ENCODE measurements at places on chromosomes 16 and 17.

GRCh38 chr17:36858119-36859002, 78.9 kb upstream of the LHX1 start:
- DNase-seq: no peak

DNA sequence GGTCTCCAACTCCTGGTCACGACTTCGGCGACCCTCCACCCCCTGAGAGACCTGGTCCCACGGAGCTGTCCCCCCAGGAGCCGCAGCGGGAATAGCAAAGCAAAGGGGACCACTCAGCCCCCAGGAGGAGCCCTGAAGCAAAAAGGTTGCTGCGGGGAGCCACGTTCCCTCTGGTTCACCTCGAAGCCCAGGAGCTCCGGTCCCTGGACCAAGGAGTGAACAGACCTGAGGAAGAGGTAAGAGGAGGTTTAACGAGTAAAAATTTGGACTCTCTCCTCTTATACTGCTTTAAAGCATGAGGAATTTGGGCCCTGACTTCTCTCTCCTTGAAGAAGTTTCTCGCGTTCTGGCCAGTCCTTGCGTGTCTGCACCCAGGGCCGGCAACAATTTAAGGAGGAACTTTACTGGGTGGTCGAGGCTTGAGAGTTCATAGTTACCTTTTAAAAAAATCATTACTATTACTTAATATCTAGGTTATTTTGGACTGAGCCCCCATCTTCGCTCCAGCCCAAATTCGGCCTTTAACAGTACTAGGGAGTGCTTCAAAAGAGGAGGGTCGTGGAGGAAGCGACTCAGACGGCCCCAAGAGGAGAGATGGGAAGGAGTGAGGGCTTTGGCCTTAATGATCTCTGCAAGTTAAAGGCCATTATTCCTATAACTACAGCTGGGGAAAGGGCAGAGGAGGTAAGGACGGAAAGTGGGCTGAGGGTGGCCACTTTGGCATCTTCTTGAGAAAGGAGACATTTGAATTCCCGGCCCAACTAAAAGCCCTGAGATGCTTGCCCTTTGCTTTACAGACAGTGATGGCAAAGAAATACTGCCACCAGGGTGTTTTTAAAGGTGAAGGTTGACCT, 16.9 kb upstream of the HOXB9 start:
- DNase-seq: no peak

DNA sequence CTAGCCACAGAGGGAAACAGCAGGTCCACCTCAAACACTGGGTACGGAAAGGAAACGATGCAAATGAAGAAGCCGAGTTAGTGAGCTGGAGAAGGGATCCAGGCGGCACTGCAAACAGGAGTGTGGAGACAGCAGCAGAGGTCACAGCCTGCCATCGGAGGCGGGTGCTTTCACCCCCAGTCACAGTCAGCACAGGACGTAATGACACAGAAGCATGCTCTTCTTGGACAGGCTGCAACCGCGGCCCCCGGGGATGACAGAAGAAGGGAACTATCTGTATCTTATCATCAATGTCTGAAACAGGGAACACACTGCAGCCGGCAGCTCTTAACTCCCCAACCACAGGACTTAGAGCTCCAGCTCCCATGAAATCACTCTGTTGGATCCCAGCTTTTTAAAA, 16.1 kb upstream of the SLC38A8 start:
- DNase-seq: no peak

DNA sequence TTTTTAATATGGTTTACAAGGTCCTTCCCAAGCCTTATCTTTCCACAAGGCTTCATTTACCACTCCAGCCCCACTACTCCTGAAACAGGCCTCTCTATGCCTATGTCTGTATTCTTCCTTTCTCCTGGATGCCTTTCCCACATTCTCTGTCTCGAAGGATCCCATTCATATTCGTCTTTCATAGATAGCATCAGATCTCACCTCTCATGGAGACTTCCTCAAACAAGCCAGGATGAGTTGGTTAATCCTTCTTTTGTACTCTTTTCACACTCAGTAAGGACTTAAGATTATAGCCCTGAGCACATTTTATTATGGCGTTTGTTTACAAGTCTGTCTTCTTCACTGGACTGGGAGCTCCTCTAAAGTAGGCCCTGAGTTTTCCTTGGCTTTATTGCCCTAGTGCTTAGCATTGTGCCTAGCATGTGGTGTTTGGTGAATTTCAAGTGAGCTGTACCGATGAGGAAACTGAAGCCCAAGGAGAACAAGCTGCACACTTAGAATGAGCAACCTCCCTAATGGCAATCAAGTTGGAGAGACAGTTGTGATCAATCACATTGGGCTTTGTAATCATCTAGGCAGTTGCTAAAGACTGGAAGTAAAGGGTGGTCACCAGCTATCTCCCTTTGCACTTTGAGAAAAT, 10.0 kb upstream of the TBX4 start:
- DNase-seq: no peak

- no peak for DNase-seq
These were observed 34.3 kb downstream of the VAT1L start for GRCh38 chr16:77822661-77823060.

DNA sequence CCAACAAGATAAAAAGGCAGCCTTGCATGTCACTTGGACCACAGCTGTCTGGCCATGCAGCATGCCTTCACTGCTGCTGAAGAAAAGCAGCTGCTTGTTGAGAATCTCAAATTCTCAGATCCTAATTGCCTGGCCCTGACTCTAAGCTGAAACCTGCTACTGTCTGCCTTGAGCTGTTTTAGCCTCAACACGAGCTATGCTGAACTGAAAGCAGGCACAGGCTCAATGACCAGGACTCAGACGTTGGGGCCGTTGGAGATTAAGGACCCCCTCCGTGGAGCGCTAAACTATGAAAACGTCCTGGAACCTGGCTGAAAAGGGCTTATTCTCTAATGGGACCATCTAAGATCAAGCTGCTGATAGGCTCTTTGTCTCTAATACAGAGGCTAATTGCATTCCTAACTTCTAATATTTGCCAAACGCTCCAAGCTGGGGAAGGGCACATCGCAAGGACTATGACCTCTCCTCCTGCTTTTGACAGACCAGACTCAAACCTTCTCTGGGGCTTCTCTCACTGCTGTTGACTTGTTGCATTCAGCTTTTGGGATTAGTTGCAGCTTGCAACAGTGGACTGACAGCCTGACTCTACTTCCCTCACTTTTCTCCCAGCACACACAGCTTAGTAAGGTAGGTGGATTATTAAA, 4.6 kb upstream of the PLK1 start:
- DNase-seq: no peak

DNA sequence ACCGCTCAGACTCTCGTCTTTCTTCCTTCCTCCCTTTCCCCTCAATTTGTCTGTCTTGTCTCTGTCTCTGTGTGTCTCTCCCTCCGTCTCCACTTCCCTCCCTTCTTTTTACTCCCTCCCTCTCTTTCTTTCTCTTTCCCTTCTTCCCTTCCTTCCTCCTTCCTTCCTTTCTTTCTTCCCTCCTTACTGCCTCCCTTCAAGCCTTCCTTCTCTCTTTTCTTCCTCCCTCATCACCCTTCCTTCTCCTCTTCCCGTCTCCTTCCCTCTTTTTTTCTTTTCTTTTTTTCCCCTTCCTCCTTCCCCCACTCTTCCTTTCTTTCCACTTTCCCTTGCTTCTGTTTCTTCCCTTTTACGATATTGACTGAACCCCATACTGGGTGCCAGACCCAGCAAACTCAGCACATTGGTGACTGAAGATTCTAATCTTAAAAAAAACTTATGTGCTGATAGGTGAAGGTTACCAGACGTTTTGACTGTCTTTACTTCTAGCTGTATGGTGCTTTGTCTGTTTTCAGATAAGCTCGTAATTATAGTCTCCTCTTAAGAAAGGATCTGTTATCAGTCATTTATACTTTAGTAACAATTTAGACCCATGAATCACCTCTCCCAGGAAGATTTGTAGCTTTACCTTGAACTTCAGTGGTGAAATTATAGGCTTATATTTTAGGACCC, 481 bp upstream of the BRD7 start:
- no peak for DNase-seq

DNA sequence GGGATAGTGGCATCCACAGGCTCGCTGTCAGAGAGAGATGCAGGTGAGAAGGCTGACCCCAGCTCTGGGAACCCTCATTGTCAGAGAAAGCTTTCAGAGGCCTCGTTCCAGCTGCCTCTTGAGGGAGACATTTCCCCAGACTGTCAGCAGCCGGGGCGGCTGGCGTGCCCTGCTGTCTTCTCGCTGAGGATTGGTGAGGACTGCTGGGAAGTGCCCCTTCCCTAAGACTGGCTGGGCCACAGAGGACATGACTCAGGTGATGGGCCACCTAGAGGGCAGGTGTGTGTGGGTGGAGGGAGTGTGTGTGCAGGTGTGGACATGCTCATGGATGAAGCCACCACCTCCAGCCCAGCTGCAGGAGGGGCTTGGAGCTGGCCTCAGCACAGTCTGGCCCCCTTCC, 25.3 kb downstream of the SPACA3 start:
- DNase-seq: no peak

GRCh38 chr17:75753514-75754377, 11.2 kb downstream of the GALK1 start:
- peak; percentile 54 for DNase-seq

DNA sequence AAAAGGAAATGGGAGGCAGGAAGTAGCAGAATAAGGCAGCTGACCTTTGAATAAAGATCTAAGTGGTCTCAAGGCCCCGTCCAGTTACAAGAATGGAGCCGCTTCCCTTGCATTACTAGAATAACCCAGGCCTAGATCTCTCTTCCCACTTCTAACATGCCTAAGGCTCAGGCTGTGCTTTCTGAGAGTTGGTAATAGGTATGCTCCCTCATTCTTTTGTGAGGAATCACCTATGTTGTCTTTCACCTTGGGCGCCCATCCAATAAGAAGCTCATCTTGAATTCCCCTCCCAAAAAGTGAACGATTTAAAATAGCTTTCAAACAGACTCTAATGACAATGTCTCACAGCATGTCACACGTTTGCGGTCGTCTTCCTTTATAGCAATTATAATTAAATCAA, 101.2 kb downstream of the KCNJ2 start:
- DNase-seq: no peak

DNA sequence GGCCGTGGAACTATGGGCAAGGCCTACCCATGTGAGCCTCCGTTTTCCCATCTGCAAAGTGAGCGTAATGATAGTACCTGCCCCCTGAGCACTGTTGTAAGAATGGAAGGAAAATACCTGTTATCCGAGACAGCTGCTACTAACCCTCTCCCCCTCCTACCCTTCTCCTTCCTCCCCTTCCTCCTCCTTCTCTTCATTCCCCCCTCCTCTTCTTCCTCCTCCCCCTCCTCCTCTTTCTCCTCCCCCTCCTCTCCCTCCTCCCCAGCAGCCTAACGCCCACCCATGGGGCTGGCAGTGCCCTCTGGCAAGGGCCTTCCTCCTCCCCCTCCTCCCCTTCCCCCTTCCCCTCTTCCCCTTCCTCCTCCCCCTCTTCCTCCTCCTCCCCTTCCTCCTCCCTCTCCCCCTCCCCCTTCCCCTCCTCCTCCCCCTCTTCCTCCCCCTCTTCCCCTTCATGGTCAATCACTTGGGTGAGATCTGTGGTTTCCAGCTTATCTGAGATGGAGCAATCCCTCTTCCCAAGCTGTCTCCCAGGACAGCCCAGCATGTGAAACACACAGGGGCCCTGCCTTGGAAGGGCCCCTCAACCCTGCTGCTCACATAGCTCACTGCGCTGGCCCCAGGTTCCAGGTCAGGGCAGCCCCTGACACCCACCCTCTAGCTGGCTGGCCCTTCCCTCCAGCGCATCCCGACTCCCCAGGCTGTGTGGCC, 6.4 kb downstream of the ZFPM1 start:
- DNase-seq: no peak

DNA sequence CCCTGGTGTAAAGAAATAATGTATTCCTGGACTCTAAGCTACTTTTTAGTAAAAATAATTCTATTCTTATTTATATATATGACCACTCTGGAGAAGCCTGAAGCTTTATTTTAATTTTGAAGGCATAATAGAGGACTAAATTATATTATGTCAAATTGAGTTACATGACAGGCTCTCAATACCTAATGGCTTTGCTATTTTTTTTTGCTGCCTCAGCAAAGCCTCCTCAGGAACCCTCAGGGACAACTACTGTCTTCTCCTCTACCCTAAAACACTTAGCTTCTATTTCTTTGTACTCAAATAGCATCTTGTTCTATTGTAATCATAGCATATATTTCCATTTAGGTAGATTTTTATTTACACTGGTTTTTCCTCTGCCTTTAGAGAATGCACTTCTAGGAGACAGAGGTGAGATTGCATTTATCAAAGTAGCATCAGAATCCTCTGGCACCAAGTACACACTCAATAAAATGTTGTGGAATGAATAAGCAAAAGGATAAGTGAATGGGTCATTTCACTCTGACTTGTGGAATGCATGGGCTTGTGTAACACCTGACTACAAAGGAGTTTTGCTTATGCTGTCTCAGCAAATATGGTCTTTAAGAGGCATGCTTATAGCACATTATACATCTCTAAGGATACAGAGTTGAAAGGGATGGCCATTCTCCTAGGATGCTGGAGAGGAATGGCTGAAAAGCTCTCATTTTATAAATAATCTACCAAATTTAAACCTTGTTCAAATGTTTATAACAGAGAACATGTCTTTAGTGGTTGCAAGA, 605.2 kb downstream of the KCNJ2 start:
- no peak for DNase-seq

DNA sequence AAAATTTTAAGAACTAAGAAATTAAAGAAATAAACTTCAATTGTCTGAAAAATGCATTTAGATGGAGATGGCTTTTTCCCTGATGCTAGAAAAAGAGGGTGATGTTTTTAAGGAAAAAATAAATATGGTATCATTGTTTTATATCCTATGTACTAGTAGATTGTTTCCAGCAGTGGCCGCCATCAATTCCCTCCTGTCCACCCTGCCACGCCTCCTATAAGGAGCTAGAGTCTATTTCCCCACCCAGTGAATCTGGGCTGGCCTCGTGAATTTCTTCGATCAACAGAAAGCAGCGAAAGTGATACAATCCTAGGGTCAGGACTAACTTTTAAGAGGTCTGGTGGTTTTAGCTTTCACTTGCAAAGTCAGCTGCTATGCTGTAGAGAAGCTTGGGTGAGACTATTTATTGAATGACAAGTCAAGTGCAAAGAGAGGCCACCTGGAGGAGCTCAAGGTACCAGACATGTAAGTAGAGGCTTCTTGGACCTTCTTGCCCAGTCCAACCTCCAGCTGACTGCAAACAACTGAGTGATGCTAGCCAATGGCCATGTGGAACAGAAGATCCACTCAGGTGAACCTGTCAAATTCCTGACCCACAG, 80.9 kb upstream of the MTMR4 start:
- DNase-seq: no peak

- DNase-seq: no peak
These were observed 28.0 kb downstream of the BLMH start for GRCh38 chr17:30263552-30264333.

GRCh38 chr17:44932787-44933097, 14.8 kb downstream of the KIF18B start:
- no peak for DNase-seq

DNA sequence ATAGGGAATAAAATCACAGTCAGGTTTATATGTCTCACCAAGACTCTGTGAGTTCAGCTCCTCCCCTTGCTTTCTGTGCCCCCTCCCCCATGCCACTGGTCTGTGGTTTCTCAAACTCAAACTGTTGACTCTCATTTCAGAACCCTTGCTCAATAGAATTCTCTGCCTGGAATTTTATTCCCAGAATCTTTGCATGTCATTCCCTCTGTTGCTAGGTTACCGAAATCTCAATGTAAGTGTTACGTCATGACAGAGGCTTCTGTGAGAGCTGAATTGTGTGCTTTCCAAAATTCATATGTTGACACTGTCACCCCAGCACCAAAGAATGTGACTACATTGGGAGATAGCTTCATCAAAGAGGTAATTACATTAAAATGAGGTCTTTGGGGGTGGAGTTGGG, 1938.8 kb downstream of the TP53TG3F start:
- DNase-seq: no peak

- DNase-seq: no peak
These were observed 18.8 kb downstream of the MYO19 start for GRCh38 chr17:36515837-36516236.

All from fibroblast of gingiva (primary cell).